ENCODE measurements at places on chromosomes 13 and 19.
A peak's percentile ranks its signal among the peaks of the same experiment; 100 is the strongest.

GRCh38 chr19:14472202-14472938 is 2.8 kb downstream of the PTGER1 start:
- DNase-seq: no peak

DNA sequence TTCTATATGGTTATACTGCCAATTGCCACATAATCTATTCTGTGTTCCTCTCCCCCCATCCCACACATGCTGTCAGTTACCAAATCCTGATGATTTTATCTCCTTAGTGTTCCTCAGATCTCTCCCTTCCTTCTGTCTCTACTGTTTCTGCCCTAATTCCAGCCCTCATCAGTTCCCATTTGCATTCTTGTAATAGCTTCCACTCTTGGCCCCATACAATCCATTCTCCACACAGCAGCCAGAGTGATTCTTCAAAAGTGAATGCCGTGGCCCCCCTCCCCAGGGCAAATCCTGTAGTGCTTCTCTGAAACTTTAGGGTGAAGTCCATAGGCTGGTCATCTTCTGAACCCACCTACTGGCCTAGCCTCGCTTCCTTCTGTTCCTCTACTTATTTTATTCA is 114.4 kb downstream of the ZAR1L start:
- no peak for DNase-seq

DNA sequence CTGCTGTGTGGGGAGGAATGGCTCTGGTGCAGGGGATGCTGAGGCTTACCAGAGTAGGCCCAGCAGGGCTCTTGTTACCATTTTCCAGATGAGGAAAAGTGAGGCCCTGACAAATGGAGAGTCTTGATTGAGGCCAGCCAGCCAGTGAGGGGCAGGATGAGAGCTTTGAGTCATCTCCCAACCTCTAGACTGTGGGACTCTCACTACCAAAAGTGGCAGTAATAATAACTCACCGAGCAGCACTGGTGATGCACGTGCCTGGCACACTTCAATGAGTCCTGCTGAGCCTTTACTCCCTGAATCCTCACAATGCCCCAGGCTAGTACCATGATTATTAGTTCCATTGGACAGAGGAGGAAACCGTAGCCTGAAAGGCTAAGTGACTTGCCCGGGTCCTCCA is 7.8 kb downstream of the CIC start:
- no peak for DNase-seq

DNA sequence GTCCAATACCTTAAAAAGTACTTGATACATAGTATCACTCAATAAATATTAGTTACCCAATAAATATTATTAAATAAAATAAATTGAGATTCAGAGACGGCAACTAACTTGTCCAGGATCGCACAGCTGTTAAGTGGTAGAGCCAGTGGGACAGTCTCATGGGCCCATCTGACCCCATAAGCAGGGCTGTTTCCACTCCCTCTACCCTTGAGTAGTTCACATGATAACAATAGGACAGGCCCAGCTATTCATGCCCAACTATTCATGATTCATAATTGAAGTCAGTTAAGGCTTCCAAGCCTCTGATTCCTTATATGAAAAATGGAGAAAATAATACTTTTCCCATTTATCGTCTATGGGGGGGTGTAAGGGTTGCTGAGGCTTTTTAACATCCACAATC is 78.2 kb downstream of the C13orf42 start:
- DNase-seq: no peak

GRCh38 chr13:109431217-109431616 is 355.2 kb downstream of the IRS2 start:
- DNase-seq: no peak

DNA sequence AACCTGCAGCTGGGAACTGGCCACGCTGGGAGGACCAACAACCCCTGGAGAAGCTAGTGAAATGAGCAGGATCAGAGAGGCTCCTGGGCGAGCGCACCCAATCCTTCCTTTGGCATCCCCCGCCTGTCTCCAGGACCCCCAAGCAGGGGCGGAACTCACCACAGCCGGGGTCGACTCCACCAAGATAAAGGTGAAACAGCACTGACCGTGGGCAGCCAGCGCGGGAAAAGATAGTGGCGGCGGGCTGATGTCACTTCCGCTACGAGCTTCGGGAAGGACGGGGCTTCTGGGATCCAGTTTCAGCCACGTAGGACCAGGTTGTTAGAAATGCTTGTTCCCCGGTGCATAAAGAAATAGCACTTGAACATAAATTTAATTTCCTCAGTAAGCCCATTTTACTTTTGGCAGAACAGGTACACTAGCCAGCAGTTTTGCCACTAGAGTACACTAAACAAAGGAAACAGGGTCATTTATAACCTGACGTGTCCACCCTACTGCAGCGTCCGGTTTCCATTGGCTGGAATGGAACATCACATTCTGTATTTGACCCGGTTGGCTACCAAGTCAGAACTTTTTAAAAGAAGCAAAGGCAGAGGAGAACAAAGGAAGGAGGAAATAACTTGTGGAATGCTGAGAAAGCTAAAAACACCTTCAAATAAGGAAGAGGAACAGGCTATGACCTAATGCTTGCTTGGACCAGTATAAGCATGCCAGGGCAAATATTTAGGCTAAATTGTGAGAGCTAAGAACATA is 25.5 kb upstream of the ZNF562 start:
- DNase-seq: no peak

GRCh38 chr19:12783849-12784393 is 7.4 kb upstream of the JUNB start:
- DNase-seq: no peak

GRCh38 chr13:87820241-87820640 is 149.1 kb downstream of the SLITRK5 start:
- DNase-seq: no peak

GRCh38 chr19:40344422-40344821 is 3.8 kb downstream of the C19orf47 start:
- DNase-seq: no peak

- peak; percentile 66 for DNase-seq
Observed at GRCh38 chr19:45764475-45764874, 4.6 kb downstream of the SIX5 start.

DNA sequence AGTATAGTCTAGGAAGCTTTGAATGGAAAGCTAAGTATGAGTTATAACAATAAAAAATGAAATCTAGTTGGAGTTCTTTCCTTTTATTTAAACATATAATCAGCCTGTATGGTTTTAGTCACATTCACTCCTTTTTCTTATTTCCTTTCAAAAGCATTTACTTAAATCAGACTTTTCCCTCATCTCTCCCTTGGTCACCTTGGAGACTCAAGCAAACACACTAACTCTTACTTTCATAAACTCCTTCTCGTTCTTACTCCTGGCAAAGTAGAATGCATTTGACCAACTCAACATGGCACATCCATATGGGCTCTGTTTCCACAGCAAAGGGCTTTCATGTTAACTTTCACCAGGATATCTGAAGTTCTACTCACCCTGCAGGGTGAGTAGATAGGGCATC is 400.0 kb downstream of the LMO7 start:
- DNase-seq: no peak

DNA sequence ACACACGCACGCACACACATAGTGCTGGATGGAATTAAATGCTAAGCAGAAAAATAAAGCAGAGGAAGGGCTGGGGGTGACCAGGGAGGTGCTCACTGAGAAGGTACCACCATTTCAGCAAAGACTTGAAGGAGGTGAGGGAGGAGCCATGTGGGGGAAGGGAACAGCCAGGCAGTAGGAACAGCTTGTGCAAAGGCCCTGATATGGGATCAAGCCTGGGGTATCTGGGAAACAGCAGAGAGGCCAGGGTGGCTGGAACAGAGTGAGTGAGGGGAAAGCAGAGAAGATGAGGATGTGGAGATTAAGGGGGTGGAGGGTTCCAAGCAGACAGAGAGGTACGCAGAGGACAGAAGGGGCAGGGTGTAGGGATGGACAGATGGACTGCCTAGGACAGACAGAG is 25.2 kb downstream of the NOTCH3 start:
- DNase-seq: no peak

GRCh38 chr19:35861640-35862160 is 5.0 kb downstream of the KIRREL2 start:
- DNase-seq: no peak

- no peak for DNase-seq
Observed at GRCh38 chr13:55500694-55501093, 1640.0 kb upstream of the PRR20A start.

DNA sequence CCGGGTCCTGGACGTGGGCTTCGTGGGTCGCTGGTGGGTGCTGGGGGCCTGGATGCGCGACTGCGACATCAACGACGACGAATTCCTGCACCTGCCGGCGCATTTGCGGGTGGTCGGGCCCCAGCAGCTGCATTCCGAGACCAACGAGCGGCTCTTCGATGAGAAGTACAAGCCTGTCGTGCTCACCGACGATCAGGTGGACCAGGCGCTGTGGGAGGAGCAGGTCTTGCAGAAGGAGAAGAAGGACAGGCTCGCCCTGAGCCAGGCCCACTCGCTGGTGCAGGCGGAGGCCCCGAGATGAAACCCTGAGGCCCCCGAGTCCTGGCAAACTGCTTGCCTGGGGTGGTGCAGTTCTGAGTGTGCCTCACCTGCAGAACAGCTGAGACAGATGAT is 787 bp downstream of the TIMM29 start:
- no peak for DNase-seq

- no peak for DNase-seq
Observed at GRCh38 chr19:17079710-17080439, 4.3 kb downstream of the MYO9B start.

DNA sequence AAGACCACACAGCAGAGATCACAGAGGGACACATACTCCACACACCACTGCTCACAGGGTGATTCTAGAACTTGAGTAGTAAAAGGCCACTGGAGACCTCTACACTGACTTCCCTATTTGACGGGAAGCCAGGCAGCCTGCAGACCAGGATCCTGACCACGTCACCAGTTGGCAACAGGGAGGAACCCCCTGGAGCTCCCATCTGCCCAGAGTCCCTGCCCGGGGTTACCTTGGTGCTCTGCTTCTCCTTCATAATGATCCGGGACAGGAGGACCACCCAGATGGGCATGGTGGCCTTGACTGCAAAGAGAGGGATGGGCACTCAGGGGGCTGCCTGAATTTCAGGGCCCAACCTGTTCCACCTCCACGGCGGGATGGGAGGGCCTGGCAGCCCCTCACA is 932 bp downstream of the SLC35E1 start:
- no peak for DNase-seq

GRCh38 chr19:55247621-55248099 is 11.2 kb downstream of the PPP6R1 start:
- DNase-seq: no peak

DNA sequence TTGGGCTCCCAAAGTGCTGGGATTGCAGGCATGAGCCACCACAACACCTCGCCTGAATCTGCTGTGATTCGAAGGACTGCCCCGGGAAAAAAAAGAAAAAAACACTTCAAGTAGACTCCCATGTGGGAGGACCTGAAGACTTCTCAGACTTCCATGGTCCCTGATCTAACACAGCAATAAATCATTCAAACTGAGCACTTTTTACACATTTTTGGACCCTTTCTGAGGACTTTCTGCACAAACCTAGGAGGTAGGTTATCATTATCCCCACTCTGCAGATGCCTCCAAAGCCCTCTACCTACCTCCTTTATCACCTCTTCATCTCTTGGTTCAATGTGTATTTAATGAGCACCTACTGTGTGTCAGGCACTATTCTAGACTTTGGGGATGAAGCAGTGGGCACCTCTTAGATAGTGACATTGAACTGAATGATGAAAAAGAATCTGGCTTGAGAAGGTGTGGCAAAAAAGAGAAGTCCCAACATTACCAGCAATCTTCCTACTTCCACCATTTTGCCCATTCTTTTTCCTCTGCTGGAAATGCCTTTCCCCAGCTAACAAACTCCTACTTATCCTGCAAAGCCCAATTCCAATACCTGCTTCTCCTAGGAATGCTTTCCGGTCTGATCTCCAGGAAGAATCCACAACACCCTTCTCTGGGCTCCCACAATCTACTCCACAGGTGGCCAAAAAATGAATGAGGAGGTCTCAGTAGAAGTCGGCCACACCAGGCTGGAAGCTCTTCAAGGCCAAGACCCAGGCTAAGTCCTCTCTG is 1.6 kb upstream of the CLPP start:
- DNase-seq: no peak

GRCh38 chr13:75079226-75079625 is 402.7 kb downstream of the TBC1D4 start:
- DNase-seq: no peak

GRCh38 chr13:31731921-31732320 is 7.4 kb upstream of the RXFP2 start:
- no peak for DNase-seq

GRCh38 chr13:97188207-97188606 is 33.9 kb upstream of the MBNL2 start:
- no peak for DNase-seq

- DNase-seq: no peak
Observed at GRCh38 chr19:29858000-29858596, 46.3 kb downstream of the CCNE1 start.

GRCh38 chr13:48291730-48292129 is 11.8 kb upstream of the RB1 start:
- DNase-seq: no peak

GRCh38 chr13:94394723-94395122 is 84.8 kb downstream of the DCT start:
- no peak for DNase-seq

DNA sequence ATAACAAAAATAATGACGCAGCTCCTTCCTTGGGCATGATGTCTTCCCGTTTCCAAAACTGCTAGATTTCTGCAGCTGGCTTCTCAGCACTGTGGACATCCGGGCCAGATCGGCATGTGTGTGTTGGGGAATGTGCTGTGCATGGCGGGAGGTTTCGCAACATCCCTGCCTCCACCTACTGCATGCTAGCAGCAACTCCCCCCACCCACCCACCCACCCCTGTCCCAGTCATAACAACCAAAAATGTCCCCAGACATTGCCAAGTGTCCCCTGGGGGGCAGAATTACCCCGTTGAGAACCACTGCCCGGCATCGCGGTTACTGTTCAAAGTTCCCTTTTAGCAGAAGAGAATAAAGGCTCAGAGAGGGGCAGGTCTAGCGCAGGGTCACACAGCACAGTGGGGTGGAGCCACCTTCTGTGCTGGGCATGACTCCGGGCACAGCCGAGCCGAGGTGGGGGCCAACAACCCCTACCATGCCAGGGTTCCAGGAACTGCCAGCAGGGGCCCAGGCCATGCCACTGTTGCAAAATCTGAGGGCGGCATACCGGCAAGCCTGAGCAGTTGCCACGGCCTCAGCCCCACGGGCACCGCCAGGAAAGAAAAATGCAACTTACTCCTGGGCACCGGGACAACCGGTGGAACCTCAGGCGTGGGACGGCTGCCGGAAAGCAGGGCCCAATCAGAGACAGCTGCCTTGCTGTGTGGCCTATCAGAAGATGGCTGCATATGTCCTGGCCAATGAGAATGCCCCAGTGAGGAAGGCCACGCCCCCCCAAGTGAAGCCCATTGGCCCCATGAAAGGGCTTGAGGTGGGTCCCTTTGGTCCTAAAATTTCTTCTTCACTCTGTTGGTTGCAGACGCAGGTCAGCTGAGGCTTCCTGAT is 22.5 kb upstream of the NFIC start:
- no peak for DNase-seq

DNA sequence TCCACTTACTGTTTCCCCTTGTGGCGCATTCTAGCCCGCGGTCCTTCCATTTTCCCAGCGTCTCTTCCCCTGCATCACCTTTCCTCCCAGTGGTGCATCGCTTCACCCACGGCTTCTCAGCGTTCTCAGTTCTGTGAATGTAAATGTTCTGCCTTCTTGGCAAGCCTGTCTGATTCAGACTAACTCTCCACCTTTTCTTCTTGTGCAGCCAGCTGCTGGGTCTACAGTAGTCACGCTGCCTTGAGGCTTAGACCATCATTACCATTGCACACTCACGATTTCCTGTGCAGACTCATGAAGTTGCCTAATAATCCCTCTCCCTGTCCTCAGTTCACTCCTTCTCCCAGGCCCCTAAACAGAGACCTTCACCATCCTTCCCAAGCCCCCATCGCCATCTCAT is 75.0 kb downstream of the DHRS12 start:
- no peak for DNase-seq

All from left forelimb (tissue), 1 donor.